ENCODE measurements at places on chromosomes 6 and 20. TPM values are rescaled to one million over a fixed set of nuclear protein-coding genes. Genes with fewer than 3 reads are reported as not detected.

GRCh38 chr20:49545572-49545971 lies 22.4 kb downstream of the PTGIS start:
- H3K4me3 ChIP-seq, result no peak overlapping the region
- no peak overlapping the region for H3K27ac ChIP-seq
- H3K36me3 ChIP-seq, result no peaks in the 10 kb centered on the region
- DNase-seq, result no peak

DNA sequence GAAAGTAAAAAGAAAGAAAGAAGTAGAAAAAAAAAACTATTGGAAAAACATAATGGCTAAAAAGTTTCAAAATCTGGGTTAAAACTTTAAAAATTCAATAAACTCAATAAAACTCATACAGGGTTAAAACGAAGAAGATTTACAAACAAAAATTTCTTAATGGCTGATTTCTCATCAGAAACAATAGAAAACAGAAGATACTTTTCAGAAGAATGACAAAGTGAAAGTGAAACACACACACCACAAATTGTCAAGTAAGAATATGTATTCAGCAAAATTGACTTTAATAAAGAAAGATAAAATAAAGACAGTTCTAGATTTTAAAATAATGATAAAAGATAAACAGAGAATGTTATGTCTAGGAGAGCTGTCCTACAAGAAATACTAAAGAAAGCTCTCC lies 618.9 kb upstream of the GJE1 start:
- no peaks in the 10 kb centered on the region for H3K36me3 ChIP-seq
- no peak for DNase-seq
- no peaks in the 10 kb centered on the region for H3K27me3 ChIP-seq

KIF6 gene
- not detected for total RNA-seq

DNA sequence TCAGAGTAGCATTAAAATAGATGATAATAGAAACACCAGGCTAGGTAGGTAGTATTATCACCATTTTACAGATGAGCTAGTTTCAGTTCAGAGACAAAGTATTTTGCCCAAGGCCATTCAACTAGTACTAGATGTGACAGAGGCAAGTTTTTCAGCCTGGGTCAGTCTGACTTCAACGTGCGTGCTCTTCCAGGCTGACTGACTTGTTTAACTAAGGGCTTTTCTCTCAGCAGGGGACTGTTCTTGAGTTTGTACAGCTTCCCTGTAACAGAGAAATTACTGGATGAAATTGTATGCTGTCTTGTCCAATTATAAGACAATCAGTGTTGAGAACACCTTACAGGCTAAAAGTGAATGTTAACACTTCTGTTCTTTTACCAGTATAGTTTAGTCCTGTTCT lies 333.5 kb upstream of the MAN1A1 start:
- H3K27ac ChIP-seq, result no peak overlapping the region
- H3K27me3 ChIP-seq, result peaks cover 3% of the 10 kb centered on the region
- H3K36me3 ChIP-seq, result no peaks in the 10 kb centered on the region
- no peaks in the 10 kb centered on the region for H3K4me1 ChIP-seq
- no peak overlapping the region for H3K4me3 ChIP-seq
- no peak for DNase-seq

DNA sequence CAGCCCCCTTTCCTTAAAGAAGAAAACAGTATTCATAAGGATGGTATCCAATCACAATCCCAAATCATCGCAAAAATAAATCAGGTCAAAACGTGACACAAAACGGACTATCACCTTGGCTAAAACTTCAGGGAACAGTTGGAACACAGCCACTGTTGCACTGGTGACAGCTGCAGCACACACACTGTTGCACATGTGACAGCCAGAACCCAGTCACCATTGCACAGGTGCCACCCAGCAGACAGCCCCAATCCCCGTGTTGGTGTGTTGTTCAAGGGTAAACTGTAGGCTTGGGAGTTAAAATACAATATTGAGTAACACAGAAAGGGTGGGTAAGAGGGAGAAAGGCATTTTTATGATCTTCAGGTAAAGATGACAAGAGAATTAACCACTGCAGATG lies 15.8 kb downstream of the PSMB1 start:
- no peak for DNase-seq
- no peak overlapping the region for H3K4me3 ChIP-seq
- peaks cover 12% of the 10 kb centered on the region for H3K4me1 ChIP-seq
- no peaks in the 10 kb centered on the region for H3K27me3 ChIP-seq
- H3K27ac ChIP-seq, result no peak overlapping the region

- DNase-seq, result no peak
- no peak overlapping the region for H3K4me3 ChIP-seq
- H3K27me3 ChIP-seq, result no peaks in the 10 kb centered on the region
- no peaks in the 10 kb centered on the region for H3K4me1 ChIP-seq
These were observed 131.6 kb downstream of the PHACTR3 start for GRCh38 chr20:59735917-59736316.

ARMC2 gene
- total RNA-seq, result 3.5 TPM

DNA sequence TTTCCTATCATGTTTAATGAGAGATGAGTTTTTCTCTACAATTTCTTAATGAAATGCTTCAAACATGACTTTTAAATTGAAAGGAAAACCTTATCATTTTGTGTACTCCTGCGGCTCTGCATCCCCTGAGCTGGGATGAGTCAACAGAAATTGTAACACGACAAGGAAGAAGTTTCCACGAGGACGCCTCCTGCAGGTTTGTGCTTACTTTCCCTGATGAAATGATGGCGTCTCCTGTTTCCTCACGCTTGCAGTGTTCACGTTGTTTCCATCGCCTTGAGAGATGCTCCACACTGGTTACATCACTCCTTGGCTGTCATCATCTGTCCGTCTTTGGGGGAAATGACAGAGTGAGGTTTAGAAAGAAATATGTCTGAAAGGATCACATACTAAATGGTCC lies 233.7 kb upstream of the ZFP64 start:
- no peak overlapping the region for H3K27ac ChIP-seq
- H3K4me1 ChIP-seq, result no peaks in the 10 kb centered on the region
- no peak overlapping the region for H3K4me3 ChIP-seq
- H3K27me3 ChIP-seq, result no peaks in the 10 kb centered on the region
- no peaks in the 10 kb centered on the region for H3K36me3 ChIP-seq
- no peak for DNase-seq

AGER gene
- total RNA-seq, result 23.5 TPM

GRCh38 chr6:79543411-79543810 lies 6.2 kb upstream of the LCA5 start:
- H3K36me3 ChIP-seq, result no peaks in the 10 kb centered on the region
- no peak overlapping the region for H3K4me3 ChIP-seq
- no peak for DNase-seq

DNA sequence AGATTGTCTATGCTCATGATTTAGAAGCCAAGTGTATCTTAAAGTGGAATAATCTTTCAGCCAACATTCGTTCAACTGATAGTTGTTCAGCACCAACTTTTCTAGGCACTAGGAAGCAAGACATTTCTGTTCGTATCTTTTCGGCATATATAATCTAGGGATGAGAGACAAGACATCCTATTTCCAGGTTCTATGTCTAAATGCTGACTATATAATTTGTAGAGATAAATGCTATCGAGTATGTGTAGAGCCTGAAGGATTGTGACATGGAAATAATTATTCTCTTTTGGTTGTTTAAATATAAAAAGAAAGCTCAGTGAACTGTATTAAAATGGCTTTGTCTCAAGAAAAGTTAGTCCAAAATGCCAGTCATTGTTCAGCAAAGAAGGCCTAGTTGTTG lies 371.6 kb downstream of the DOK5 start:
- no peaks in the 10 kb centered on the region for H3K36me3 ChIP-seq
- DNase-seq, result no peak
- no peaks in the 10 kb centered on the region for H3K27me3 ChIP-seq
- H3K4me3 ChIP-seq, result no peak overlapping the region
- no peak overlapping the region for H3K27ac ChIP-seq
- no peaks in the 10 kb centered on the region for H3K4me1 ChIP-seq

F13A1 gene
- total RNA-seq, result 0.75 TPM
